AG04450 (cell line): ENCODE measurements at places on chromosomes 3 and 15.

GRCh38 chr3:43505351-43505750, 116.5 kb downstream of the ANO10 start:
- peak; percentile 27 for DNase-seq

- DNase-seq = no peak
These were observed 33.3 kb downstream of the FMN1 start for GRCh38 chr15:33161209-33161608.

- DNase-seq = no peak
These were observed 118.7 kb downstream of the CACNA1D start for GRCh38 chr3:53613125-53613524.

GRCh38 chr3:14391033-14391432, 11.4 kb upstream of the SLC6A6 start:
- DNase-seq = peak; percentile 57

DNA sequence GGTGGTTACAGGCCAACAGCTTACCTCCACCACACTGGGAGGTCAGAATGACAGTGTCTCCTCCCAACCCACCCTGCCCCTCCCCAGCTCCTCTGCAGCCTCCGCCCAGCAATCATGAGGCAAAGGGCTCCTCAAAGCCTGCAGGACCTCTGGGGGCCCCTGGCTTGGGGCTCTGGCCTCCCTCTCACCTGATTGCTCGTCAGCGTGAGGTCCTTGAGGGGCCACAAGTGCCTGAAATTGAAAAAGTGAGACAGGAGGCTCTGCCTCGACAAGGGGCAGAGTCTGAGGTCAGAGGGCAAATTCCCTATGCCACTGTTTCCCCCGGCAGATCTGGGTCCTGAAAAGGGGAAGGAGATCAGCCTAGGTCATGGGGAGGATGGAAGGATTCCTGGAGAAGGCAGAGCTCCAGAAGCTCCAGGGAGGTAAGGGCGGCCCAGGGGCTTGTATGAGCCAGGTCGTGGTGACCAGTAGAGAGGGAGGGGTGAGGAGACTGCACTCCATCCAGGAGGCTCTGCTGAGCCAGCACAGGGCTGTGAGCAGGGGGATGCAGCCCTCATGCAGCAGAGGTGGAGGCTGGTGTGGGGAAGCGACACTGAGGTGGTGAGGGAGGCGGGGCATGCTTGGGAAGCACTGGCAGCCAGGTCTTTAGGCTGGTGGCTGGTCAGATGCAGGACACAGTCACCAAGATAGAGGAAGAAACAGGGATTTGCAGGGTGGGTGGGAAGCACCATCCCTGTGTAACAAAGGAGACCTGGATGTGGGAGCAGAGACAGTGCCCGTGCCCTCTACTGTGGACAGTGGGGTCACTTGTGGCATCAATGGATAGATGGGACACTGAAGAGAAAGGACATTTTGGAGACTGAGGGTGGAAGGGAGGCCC, 20.1 kb downstream of the ALS2CL start:
- DNase-seq = no peak

- DNase-seq = no peak
These were observed 62.8 kb downstream of the NBEAL2 start for GRCh38 chr3:47042231-47042791.

DNA sequence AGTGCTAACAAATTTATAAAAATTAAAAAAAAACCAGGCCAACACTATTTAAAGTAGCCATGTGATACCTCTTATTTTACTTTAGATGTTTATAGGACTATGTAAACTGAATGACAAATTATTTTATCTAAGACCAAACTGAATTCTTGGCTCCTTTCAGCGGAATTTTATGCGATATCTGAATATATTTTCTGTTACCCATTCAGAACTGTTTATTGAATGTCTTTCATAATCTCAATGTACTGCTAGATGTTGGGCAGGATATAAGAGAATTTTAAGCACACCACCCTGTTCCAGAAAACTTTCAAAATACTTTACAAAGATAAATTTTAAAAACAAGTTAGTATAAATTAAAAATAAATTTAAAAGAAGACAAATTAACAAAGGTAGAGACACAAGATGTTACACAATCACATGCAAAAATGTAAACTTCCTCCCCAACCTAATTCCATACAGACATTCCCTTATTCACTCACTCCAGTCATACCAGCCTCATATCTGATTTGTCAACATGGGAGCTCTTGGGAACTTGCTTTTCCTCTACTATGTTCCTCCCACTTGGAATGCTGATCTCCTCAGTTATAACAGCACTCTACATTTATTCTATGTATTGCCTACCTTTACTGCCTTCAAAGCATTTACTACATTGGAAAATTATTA, 154.6 kb upstream of the MBNL1 start:
- DNase-seq = no peak

DNA sequence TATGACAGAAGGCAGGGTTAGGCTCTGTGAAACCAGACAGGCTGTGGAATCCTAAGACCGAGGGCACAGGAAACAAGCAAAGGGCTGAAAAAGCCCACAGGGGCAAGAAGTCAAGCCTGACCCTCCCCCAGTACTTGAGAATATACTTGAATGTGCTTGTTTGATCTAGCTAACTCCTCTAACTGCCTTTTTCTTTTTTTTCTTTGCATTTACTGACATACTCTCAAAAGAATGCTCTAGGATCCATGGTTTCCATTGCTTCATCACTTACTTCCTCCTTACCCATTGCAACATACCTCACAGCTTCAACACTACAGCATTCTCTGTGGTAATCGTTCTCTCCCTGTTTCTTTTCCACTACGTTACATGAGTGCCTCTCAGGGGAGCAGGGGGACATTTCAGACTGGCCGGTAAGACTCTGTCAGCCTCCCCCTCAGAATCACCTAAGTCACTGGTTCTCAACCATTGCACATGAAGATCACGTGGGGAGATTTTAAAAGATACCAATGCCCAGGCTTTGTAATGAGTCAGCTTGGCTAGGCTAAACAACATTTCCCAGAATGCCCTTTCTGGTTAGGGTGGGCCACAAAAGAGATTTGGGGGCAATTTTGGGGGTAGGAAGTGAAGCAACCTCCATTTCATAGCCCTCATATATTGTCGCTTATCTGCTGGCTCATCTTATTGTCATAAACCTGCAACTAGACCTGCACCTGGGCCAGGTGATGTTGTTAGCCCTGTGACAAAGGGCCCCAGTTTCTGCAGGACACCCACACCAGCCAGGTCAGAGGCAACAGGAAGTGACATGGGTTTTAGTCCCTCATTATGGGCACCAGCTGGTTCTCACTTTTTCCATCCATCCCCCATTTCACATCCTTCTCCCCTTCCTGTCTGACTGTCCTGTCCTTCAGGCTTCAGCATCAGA, 24.6 kb upstream of the RSL24D1 start:
- peak; percentile 89 for DNase-seq

DNA sequence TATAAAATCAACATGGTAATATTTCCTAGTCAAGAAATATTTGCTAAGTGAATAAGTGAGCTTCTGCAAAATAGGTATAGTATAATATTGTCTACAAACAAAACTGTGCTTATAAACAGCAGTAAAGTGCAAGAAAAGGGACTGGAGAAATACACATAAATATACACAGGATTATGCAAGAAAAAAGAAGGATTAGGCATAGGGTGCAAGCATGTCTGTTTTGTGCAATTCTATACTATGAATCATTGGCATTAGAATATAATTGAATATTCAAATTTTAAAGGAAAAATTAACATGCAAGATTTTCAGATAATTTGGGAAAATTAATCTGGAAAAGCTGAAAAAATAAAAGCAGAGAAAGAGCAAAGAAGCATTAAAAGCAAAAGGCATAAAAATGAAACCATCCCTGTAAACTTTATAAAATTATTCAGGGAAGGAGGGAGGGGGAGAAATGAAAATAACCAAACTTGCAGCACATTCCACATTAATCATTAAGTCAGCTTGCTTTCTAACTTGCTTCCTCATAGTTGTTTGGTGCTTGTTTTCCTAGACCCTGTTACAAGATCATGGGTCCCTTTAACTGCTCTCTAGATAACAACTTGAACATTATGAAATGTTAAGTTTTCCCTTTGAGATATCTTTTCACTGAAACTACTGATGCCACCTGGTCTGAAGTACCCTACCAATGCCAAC, 147.4 kb upstream of the STAC start:
- no peak for DNase-seq

- DNase-seq = no peak
These were observed 18.7 kb downstream of the PXYLP1 start for GRCh38 chr3:141250342-141250741.

DNA sequence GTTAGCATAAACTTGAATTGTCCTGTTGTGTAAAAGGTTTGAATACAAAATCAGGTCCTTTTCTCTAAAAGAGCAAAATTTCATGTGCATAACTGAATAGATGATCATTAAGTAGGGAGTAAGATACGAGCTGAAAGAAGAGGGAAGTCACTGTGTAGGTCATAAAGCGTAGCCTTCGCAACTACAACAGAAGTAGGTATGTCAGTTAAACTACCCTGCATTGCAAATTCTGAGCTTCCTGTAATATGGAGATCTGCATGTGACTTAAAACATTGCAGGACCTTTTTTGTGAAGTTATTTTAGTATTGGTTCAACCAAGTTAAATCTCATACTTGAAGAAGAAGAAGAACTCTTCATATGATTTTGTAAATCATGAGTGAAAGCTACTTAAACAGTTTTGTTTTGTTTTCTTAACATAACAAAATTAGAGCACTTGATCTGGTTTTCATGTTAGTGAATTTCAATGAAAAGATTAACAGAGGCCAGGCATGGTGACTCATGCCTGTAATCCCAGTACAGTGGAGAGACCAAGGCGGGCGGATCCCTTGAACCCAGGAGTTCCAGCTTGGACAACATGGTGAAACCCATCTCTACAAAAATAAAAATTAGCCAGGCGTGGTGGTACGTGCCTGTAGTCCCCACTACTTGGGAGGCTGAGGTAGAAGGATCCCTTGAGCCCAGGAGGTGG, 26.4 kb downstream of the ARMC8 start:
- no peak for DNase-seq

- no peak for DNase-seq
These were observed 67.1 kb downstream of the IGF1R start for GRCh38 chr15:98715401-98715800.

DNA sequence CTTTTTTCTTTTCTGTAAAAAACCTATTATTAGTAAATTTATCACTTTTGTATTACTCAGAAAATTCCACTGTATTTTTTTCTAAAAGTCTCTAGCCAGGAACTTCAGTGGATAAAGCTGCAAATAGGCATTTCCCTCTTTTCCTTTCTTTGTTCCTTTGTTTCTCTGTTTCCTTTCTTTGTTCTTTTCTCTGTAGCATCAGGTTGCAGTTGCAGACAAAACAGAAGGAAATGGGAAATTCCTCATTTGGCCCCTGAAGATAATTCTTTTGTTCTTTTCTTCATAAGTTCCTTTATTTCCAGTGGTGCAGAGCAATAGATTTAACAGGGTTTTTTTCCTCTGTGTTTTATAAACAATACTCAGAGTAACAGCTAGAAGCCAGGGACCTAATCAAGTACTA, 416.5 kb downstream of the TBL1XR1 start:
- DNase-seq = no peak

DNA sequence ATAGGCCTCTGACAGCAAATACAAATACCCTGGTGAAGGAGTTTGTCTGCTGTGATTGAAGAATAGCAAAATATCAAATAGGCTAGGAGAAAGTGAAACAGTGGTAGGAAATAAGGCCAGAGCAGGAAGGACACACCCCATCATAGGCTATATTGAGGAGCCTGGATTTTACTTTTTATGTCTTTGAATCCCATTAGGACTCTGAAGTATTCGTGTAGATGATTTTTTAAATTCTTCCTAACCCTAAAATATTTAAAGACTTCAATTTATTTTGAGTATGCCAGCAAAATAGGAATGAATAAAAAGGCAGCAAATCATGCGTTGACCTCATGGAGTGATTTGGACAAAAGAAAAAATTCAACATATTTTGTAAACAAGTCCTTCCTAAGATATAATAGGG, 562.8 kb downstream of the NAALADL2 start:
- DNase-seq = no peak

- peak; percentile 44 for DNase-seq
These were observed 110.3 kb downstream of the MYLK start for GRCh38 chr3:123773681-123774431.

DNA sequence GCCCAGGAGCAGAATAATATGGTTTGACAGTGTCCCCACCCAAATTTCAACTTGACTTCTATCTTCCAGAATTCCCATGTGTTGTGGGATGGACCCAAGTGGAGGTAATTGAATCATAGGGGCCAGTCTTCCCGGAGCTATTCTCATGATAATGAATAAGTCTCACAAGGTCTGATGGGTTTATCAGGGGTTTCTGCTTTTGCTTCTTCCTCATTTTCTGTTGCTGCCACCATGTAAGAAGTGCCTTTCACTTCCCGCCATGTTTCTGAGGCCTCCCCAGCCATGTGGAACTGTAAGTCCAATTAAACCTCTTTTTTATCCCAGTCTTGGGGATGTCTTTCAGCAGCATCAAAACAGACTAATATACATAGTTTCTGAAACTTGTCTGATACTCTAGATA, 28.4 kb upstream of the ATP2C1 start:
- DNase-seq = no peak

DNA sequence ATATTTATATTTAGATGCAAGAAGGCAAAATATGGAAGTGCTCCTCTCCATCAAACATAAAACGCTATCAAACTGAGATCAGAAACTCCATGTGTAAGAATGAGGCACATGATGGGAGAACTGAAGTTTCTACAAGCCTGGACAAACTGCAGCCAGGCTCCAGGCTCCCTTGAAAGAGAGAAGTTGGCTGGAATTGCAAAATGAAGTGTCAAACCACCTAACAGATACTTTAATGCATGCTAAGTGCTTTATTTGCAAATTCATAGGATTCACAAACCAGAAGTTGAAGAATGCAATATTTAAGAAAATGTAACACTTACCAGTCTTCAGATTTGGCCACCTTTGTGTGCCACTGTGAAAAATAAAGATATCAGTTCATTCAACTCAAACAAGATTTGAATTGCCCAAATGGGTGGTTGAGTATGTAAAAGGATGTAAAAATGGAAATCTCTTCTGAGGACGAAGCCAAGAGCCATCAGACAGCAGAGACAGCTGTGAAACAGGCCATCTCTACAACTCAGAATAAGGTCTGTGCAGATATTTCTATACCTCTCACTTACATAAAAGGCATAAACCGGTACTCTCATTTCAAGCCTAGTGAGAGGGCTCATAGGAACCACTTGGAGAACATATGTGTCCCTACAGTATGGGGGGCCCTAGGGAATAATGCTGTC, 87.0 kb downstream of the DPPA2 start:
- no peak for DNase-seq

GRCh38 chr15:56933410-56933809, 15.0 kb downstream of the TCF12 start:
- DNase-seq = no peak

GRCh38 chr3:42257007-42257406, 9.0 kb downstream of the CCK start:
- DNase-seq = no peak

- no peak for DNase-seq
These were observed 34.5 kb downstream of the OSBPL10 start for GRCh38 chr3:31946484-31947081.
